CD4-positive, CD25-positive, alpha-beta regulatory T cell (primary cell): ENCODE measurements at places on chromosomes 13 and 19. TPM values are rescaled to one million over a fixed set of nuclear protein-coding genes. Genes with fewer than 3 reads are reported as not detected.

DNA sequence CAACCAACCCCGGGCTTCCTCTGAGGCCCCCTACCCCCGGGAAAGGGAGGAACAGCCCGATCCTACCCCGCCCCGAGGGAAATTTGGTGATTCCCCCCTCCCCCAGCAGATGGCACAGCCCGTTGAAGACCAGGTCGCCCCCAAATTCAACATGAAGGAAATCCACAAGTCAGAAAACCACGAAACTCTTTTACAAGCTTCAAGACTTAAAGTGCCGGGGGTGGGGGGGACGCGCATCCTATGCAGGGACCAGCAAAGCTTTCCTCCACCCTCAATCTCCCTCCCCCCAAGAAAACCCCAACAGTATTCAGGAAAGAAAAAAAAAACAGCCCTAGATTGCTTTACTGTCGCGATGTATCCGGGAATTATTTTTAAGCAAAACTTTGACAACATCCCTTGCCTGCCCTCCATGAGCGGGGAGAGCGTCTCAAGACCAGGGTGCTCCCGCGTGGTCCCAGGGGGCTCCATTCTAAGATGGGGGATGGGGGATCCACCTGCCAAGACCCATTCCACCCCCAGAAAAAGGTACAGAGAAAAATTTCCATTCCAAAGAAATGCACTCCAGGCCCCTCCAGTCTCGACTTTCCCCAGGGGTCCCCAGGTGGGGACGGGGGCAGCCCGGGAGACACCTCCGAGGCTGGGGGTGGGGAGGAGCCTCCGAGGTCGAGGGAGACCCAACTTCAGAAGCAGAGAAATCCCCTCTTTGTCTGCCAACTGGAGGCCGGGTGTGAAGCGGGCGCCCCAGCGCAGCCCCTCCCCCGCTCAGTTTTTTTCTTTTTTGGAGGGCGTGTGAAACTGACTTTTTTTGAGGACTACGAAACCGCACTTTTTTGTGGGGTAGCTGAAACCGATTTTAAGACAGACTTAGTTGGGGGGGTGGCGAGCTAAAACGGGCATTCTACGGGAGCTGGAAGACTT, 1.5 kb downstream of the TCF3 start:
- DNase-seq: peak; percentile 59

DNA sequence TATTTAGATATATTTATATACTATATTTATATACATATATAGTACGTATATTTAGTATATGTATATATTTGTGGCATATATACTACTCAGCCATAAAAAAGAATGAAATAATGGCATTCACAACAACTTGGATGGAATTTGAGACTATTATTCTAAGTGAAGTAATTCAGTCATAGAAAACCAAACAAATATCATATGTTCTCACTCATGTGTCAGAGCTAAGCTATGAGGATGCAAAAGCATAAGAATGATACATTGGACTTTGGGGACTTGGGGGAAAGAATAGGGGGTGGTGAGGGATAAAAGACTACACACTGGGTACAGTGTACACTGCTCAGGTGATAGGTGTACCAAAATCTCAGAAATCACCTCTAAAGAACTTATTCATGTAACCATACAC, 1015.7 kb downstream of the EFNB2 start:
- no peak for DNase-seq

Gene ZNF541
- polyA plus RNA-seq: 0.23 TPM

Gene POLR1G
- polyA plus RNA-seq: 1.6 TPM

DNA sequence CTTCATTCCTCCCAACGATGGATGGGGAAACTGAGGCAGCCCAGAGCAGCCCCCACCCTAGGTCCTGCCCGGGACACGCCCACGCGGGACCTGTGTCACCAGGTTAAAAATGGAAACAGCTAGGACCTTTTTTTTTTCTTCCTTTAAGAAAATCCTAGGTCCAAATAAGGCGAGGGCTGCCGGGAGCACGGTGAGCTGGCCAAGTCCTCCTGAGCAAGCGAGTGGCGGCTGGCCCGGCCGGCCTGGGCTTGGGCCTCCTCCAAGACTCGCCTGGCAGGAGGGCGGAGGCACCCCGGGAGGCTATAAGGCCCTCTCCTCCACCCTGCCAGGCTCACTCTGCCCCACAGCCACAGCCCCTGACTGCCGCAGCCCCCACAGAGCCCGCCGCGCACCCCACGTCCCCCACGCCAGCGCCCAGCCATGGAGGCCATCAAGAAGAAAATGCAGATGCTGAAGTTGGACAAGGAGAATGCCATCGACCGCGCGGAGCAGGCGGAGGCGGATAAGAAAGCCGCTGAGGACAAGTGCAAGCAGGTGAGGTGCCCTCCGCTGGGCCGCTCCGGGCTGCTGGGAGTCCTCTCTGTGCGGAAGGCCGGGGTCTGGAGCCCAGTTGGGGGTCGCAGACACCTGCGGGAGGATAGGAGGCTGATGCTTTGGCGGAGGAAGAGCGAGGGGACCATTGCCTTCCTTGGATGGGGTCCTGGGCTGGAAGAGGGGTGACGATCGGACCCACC, 8.9 kb upstream of the TPM4 start:
- no peak for DNase-seq

DNA sequence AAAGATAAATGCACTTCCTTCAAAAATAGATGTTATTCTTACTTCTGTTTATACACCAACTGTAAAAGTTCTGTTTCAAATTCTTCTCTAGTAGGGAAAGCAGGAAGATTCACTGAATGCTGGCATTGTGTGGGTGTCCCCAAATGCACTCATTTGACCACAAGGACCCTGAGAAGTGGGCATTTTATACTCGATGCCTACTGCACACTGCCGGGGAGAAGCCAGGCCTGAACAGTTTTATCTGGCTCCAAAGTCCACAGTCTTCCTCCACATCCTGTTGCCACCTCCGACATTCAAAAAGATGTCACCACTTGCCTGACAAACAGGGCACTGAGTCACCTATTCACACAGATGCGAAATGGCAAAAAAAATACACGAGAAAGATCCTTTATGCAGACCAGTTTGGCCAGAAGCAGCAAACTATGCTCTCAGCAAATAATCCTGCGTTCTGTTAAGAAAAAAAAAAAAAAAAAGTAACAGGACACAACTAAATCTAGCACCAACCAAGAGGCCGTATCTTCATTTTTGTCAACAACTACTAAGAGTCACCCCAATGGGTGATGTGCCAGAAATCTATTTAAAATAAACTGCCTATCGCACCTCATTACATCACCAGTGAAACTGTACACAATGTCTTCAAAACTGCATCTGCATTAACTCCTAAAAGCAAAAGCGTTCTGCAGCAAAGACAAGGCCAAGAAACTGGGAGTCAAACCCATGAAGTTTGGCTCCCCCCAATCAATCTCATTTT, 6.2 kb downstream of the ZC3H4 start:
- peak; percentile 68 for DNase-seq

GRCh38 chr13:107643615-107644014, 571.7 kb downstream of the LIG4 start:
- no peak for DNase-seq

- DNase-seq: no peak
These were observed 18.7 kb upstream of the ZNF536 start for GRCh38 chr19:30353394-30353945.

Gene FAM216B
- not detected for polyA plus RNA-seq

Gene PDX1
- polyA plus RNA-seq: not detected

DNA sequence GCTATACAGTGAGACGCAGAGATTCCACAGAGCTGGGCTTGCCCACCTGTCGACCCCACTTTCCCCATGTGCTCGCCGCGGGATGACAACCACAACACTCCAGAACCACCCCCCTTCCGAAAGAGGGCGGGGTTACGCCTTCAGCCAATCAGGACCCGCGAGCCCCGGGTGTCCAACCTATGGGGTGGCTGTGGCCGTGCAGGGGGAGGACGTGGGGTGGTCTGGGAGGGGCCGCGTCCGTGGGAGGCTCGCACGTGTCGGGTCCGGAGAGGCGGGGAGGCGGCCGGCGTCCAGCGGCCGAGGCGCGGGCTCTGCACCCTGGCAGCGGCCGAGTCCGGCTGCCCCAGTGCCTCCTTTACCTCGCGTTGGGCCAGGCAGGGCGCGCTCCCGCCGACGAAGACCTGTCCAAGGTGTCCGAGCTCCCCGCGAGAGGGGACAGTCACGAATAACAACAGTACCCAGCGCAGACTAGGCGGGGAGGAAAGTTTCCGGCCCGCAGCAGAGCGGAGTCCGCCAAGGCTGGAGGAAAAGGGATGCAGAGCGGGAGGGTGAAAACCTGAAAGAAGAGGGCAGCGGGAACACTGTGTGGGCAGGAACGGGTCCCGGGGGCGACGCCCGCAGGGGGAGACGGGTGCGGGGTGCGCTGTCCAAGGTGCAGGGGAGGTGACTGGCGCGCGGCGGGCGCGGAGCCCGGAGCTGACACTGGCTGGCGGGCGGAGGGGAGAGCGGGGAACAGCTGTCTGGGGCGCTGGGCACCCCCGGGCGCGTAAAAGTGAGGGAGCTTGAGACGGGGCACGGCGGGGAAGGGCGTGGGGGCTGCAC, 911 bp downstream of the ENOX1 start:
- DNase-seq: no peak

Gene CGB2
- not detected for polyA plus RNA-seq

GRCh38 chr19:38682872-38683392, 35.5 kb downstream of the ACTN4 start:
- DNase-seq: no peak

DNA sequence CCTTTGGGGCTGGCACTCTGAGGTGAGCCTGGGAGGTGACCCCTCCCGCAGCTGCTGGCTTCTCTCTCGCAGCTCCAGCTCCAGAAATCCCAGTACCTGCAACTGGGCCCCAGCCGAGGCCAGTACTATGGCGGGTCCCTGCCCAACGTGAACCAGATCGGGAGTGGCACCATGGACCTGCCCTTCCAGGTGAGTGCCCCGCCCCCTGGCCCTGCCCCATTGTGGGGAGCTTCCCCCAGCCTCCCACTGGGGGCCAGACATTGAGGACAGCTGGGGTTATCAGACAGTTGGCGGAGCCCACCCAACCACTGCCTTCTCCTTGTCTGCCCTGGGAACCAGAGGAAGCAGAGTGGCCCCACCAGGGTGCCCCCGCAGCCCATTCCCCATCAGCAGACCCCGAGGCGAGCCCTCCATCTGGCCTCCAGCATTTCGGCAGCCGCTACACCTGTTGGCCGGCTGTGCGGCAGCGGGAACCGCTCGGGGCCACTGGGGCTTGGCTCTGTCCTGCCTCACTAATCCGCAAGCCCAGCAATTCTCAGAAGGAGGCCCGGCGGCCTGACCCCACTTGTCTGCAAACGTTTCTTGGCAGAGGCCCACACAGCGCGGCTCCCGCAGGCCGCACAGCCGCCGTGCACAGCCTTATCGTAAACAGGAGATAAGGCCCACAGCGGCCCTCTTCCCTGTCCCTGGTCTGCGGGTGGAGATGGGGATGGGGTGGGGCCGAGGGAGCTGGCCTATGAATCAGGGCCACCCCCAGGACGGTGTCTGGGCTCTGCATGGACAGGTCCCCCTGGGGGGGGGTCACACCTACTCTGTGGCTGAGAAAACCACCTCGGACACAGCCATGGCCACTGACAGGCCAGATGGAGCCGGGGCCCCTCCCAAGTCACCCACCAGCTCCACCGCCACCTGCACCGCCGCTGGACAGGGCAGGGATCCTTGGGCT, 48.0 kb downstream of the COMP start:
- no peak for DNase-seq

Gene ACER1
- polyA plus RNA-seq: 1.7 TPM
